ENCODE measurements at places on chromosomes 2 and 18.

DNA sequence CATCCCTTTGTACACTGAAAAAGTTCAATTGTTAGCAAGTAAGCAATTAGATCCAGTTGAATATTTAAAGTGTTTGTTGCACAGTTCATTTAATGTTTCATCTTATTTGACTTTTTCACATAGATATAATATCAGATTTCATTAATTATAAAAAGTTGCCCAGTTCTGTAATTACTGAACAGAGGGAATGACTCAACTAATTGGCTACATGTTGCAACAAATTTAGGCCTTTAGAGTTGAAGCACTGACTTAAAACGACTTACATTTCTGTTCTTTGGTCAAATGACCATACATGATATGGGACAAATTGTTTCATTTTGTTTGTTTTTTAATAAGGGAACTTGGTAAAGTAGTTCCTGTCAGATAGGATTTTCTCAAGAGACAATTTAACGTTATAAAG is 68.5 kb upstream of the FAM117B start:
- DNase-seq, result no peak

DNA sequence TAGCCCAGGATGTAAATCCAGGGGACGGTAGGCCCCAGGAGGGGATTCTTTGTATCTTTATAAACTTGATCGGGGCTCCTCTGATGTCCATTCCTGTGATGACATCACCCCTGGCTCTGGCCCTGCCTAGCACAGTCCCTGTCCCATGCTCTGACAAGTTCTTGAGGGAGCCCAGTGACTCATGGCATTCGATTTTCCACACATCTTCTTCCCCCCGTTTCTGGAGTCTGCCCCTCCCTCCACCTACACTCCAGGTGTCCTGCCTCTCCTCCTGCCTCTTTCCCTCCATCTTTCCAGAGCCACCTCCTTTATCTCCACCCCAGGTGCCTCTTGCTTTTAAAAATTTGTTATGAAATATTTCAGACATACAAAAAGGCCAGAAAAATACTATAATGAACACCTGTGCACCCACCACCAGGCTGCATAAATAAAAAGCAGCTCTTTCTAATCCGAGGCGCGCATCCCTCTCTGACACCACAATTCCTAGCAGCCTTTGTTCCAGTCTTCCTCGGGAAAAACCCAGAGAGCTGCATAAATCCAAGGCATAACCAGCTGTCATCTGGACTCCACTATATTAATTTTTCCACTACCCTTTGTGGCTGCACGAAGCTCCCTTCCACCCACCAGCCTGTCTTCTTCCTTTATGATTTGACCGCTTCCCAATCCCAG is 207.7 kb downstream of the ZBTB7C start:
- DNase-seq, result no peak

GRCh38 chr2:221705185-221705877 is 133.2 kb upstream of the EPHA4 start:
- no peak for DNase-seq

DNA sequence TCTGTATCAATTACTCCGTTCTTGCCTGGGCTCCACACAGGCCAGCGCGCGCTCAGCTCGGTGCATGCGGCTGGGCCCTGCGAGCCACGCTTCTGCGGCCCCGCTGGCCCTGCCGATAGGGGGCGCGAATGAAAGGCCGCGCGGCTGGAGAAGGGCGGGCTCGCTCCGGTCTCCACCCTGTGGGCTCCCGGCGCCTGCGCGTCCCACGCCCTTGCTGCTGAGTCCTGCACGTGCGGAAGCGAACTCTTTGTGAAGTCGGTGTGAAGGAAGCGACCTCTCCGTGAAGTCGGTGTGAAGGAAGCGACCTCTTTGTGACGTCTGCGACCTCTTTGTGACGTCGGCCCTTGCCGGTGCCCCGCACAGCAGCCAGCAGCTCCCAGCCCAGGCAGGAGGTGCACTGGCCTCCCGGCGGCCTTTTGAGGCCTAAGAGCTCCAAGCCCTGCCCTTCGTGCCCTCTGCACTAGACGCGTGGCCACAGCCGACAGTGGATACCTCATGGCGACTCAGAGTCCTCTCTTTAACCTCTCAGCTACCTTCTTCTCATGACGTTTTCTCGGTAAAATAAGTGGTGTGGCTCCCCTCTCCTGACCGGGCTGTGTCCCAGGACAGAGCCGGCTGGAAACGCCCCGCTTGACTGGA is 391.9 kb upstream of the RAB6C start:
- no peak for DNase-seq

GRCh38 chr2:128354726-128355470 is 36.2 kb upstream of the HS6ST1 start:
- no peak for DNase-seq

GRCh38 chr2:227613272-227613660 is 1.4 kb downstream of the SCYGR3 start:
- no peak for DNase-seq

GRCh38 chr2:9031246-9031645 is 27.8 kb upstream of the MBOAT2 start:
- DNase-seq, result no peak

- peak; percentile 73 for DNase-seq
These were observed 254.3 kb downstream of the LRRTM1 start for GRCh38 chr2:80050246-80050645.

DNA sequence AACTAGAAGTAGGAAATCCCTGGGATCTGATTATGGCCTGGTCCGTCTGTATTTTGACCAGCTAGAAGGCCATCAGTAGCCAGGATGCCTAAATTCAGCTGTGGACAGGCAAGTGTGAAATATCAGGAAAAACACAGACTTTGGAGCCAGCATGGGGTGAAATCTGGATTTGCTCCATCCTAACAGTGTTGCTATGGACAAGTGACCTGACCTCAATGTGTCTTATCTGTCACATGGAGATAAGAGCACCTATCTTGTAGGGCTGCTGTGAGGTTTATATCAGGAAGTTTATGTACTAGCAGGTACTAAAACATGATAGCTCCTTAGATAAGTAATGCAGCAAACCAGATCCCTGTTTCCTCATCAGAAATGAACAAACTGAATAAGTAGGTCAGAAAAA is 460.4 kb downstream of the STK39 start:
- no peak for DNase-seq

DNA sequence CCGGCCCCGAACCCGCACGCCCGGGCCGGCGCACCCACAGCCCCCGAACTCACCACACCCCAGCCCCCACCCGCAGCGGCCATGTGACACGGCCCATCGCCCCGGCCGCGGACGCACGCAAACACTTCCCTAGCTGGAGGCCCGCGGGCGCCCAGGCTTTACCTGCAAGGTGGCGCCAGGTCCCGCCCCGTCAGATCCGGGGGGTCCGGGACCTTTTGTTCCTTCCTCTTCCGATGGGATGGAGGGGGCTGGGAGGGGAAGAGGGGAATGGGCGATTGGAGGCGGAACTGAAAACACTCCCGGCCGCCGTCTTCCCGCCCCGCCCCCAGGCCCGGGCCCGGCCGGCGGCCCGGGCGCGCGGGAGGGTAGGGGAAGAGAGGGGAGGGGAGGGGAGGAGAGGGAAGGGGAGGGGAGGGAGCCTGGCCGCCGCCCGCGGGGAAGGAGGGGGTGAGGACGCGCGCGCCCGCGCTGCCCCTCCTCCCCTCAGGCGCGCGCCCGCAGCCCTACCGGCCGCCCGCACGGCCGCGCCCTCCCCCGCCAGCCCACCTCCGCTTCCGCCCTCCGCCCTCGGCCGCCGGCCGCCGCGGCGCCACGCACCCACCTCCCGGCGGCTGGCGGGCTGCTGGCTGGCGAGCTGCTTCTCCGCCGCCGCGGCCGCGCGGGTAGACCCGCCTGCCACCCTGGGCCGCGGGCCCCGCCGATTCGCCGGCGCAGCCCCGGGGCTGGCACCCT is at the start of gene SMAD2:
Gene SMAD2, minus strand, starts transcription at position 461 of the 732 bp plus-strand sequence. CDS start 33,903 bp downstream, outside the sequence.
- DNase-seq, result peak; percentile 92

GRCh38 chr18:31426021-31426420 is 21.5 kb upstream of the DSG3 start:
- no peak for DNase-seq

GRCh38 chr18:48724442-48724841 is 185.6 kb downstream of the CTIF start:
- DNase-seq, result no peak

GRCh38 chr2:36459725-36460137 is 104.2 kb downstream of the CRIM1 start:
- no peak for DNase-seq

DNA sequence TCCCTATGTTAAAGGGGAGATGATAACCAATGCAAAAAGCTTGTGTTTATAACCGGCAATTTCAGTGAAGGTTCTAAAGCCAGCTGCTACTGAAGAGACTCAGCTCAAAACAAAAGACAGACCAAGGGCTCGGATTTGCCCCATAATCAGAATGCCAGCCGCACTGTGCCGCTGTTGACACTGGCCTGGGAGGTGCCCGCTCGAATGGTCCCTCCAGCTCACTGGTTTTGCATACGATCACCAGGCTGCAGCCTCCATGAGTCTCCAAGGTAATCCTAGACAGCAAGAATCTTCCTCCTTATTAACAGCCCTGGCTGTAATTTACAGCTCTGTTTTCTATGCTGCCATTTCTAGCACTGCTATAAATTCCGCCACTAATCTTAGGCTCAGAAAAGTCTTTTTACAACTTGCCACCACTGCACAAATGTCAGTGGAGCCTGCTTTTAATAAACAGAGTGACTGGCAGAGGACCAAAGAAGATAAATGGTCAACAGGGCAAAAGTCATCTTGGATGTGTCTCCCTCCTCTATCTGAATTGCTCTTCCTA is 155.7 kb upstream of the SH3BP4 start:
- DNase-seq, result no peak

DNA sequence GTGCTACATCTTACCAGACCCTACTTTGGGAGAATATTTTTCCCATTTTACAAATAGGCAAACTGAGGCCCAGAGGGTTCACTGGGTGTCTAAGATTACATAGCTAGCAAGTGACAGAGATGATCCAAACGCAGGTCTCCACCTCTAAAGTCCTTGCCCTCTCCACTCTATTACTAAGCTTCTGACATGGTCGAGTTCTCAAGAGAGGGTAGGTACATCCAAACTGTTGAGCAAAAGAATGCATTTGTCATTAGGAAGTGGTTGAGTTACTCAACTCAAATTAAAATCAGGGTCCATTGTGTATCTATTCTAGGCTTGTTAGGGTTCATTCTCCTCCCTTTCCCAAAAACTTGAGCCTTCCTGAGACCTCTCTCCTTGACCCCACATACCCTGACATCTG is 680.6 kb upstream of the FANCL start:
- no peak for DNase-seq

GRCh38 chr2:212939777-212940531 is 211.5 kb downstream of the IKZF2 start:
- DNase-seq, result peak; percentile 27

DNA sequence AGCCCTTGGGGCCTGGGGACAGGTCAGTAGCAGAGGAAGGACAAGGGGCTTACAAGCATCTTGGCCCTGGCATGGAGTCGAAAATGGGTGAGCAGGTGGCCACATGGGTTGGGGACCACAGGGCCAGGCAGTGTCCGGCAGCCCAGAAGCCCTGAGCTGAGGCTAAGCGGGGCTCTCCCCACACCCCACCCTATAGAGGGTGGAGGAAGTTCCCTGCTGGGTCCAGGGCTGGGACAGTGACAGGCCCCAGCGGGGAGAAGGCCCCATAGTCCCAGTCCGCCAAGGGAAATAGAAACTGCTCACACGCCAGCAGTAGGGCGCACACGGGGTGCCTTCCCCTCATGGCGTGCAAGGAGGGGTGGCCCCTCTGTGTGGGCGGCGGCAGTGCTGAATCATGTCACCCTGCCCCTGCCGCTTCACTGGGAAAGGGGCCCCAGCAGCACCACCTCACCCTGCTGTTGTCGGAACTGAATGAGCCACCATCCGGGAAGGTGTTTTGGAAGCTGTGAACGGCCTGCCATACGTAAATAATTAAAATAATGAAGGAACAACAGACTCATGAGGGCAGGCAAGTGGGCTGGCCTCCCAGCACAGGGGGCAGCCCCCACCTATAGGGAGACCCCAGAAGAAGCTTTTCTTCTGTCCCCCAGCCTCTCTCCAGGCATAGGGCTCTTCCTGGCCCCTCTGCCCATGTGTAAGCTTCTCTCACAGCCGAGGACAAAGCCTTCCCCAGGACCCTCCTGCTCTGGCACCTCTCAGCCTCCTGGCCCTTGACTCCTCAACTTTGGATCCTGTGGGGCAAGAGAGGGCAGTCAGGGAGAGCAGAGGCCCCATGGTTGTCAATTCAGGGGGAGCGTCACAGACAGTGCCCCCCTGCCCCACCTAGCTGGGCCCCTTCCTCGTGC is 12.7 kb upstream of the DUSP2 start:
- no peak for DNase-seq

DNA sequence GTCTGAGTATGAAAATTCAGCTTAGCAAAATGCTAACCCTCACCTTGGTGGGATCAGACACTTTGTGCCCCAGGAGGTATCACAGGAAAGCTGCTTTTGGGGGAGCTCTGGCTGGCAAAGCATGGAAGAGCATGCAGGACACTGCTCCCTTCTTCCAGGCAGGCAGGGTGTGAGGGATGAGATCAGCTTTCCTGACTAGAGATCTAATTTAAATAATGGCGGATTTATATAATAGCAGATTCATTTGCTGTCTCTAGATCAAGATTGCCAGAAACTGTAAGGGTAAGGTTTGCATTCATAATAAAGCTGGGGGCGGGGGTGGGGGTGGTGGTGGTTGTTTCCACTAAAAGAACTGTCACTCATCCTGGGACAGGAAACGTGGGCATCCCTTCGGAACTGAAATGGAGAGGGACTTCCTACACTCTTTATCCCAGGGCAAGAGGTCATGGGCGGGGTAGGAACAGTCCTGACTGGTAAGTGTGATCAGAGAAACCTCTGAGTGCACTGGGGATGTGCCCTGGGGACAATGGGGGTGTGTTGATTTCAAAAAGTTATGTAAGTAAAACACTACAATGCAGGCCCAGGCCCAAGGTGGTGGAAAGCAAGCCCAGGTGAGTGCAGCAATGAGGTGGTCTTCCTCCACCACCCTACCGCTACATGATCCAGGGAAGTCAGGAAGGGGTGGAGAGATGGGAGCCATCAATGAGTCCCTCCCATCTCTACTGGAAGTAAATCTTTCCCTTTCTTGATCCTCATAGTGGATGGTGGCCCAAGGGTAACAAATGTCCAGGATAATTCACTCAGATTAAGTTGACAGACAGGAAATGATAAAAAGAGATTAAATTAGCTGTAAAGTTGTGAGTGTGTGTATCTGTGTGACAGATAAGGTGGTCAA is 171.4 kb upstream of the SERPINE2 start:
- DNase-seq, result no peak

DNA sequence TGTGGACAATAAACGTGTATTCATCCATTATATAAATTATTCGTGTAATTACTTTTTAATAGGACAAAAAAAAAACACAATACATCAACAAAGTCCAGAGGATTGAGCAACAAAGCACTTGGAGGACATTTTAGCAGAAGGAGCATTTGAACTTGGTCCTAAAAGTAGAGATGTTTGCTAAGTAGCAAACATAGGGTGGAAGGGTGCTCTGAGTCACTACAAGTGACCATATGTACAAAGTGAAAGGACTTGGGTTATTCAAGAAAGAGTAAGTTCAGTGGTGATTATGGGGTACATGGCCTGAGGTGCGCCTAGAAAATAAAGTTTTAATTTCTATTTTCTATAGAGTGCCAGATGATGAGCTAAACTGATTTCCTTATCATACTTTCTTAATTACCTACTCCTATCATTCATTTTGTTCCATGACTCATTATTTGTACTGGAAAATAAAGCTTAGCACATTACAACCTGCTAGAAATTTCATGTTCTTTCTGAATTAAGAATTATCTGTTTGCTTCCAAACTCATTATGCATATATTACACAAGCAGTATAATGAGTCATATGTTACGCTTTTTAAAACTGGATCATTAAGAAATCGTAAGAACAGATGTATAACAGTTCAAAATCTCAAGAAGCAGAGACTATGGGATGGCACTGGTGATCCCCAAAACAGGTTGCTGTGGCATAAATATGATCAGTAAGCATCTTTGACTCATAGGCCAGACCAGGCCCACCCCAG is 13.1 kb upstream of the PPP1R1C start:
- DNase-seq, result no peak

GRCh38 chr2:219496825-219497494 is 1.7 kb upstream of the GMPPA start:
- no peak for DNase-seq
